ENCODE measurements at places on chromosomes 7 and 10.

- DNase-seq: no peak
Measured at GRCh38 chr10:132303361-132304115, 4.2 kb downstream of the STK32C start.

- DNase-seq: no peak
Measured at GRCh38 chr7:159192725-159193453, 48.2 kb upstream of the VIPR2 start.

DNA sequence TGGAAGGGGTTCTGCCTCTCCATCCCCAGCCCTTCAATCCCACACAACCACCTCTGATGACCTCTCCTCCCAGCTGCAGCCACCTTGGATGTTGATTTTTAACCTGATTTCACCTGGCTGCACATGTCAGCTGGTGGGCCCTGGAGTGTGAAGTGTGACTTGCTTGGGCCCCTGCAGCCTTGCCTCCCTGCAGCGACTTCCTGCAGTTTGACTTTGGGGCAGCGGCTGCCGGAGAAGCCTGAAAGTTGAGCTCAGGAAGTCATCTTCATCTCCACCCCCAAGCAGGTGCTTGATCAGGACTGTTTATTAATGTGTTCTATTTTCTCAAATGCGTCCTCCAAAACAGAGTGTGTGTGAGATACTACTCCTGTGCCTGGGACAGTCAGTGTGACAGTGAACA lies 675.2 kb upstream of the GALNT17 start:
- no peak for DNase-seq

GRCh38 chr7:139855498-139856270 lies 26.6 kb downstream of the TBXAS1 start:
- DNase-seq: peak; percentile 92

DNA sequence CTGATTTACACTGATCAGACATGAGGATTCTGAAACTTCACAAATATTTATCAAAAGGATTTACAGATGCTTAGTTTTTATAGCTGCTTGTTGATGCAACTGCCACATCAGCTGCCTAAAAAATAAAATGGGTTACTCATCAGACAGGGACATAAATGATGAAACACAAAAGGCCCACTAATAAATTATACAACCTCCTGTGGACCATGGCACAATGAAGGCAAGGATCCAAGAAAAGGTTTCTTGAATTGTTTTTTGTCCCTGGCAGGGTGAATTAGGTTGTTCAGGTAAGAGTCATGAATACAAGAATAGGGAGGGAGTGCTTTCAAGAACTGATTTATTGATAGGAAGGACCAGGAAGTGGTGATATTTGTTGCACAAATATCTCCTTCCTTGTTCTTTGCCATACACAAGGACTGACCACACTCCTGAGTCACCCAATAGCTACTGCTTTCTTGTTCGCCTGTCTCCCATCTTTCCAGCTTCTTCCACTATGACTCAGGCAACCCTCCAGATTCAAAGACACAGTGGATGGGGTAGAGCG lies 234.5 kb downstream of the AHR start:
- no peak for DNase-seq
